ENCODE measurements at places on chromosomes 5 and 9.
A peak's percentile ranks its signal among the peaks of the same experiment; 100 is the strongest.

GRCh38 chr5:159262859-159263568, at the start of gene UBLCP1:
TSS of gene UBLCP1 (plus strand) at chr5:159263290. CDS start at chr5:159268916, 5,626 bp downstream.
- peak; percentile 56 for DNase-seq

DNA sequence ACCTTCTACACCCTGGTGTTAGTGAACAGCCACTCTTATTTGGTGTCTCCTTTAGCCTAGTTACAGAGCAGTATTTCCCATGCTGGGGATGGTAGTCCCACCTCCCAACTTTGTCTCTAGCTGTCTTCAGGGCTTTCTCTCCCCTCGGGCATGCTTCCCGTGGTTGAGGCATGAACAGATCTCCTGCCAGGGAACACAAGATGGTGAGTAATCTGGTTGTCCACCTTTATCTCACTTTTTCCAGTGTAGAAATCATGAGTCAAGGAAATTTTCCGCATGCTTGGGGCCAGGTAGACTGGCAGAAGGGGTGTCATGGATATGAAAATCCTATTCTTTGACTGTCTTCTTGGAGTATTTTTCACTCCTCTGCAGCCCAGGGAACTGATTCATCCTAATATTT, 532.9 kb downstream of the ANXA1 start:
- DNase-seq = no peak

DNA sequence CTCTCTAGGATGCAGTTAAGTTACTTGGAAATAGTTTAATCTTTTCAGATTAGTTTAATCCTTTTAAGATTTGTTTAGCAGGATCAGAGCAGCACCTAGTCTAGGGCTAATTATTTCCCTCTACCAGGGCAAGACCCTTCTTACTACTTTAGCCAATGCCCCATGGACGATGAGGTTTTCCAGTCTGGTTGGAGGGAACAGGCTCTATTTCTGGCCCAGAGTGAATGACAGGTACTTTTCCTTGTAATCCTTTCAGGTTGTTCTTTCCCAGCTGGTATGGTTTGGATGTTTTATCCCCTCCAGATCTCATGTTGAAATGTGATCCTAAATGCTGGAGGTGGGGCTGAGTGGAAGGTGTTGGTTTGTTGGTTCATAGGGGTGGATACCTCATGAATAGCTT, 27.2 kb downstream of the PTTG1 start:
- DNase-seq = no peak

DNA sequence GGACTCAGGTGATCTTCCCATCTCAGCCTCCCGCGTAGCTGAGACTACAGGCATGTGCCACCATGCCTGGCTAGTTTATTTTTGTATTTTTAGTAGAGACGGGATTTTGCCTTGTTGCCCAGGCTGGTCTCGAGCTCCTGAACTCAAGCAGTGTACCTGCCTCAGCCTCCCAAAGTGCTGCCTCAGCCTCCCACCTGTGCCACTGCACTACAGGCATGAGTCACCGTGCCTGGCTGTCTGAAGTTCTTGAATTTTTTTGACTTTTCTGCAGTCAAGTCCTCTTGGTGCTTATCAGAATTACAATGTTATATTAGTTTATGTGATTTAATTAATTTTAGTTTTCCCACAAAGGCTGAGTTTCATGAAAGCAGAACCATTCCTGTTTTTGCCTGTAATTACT, 9.8 kb downstream of the SPIN1 start:
- DNase-seq = no peak

DNA sequence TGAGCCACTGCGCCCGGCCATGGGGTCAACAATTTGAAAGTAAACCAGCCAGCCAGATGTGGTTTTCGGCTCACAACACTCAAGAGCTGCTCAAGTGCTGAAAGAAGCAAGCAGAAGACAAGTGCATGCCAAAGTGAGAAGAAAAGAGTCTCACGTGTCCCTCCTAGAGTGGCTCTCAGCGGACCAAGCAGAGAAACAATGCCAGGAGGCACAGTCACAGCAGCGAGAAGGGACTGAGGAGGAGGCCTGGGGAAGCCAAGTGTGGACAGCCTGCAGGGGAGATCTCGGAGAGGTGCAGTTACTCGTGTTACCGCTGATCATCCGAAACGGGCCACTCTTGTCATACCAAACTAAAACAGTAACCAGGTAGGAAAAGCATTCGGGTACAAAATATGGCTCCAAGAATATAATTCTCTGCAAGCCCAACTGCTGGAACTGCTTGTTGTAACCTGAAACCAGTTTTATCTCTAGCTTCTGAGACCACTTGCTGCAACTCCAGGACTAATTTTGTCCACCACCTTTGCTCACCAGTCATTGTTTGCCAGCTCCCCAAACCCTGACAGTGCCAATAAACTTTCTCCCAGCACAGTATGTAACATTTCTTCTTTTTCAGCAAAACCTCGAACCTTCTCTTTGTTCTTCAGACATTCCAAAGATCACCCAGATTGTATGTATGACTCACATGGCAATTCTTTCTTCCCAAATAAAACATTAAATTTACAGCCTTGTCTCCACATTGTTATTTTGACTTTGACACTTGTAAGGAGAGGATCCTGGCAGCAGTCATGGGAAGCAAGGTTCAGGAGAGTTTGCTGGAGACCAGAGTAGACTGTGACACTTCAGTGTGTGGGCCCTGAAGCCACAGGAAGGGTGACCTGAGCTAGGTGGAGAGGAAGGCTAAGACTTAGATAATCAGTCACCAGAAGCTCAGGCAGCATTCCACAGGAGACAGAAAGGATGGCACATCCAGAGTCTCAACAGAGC, 6.3 kb downstream of the SLC35D2 start:
- DNase-seq = no peak

DNA sequence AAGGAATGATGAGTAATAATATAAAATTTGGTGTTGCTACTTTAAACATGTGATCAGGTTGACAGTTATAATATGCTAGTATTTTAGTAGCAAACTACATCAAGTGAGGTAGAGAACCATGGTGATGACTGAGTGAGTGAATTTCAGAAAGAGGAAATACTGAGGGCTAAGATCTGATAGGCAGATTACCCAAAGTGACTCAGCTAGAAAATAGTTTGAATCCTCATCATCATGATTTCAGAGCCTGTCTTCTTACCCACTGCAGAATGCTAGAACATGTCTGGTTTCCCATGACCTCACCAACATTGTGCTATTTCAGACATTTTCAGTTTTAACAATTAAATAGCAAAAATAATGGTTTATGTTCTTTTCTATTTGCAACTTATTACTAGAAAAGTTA, 602.1 kb downstream of the TAF11L14 start:
- no peak for DNase-seq

- peak; percentile 60 for DNase-seq
Measured at GRCh38 chr5:175517824-175518450, 39.6 kb downstream of the SFXN1 start.

- no peak for DNase-seq
Measured at GRCh38 chr9:130636648-130637020, 27.8 kb upstream of the PRDM12 start.

- DNase-seq = no peak
Measured at GRCh38 chr5:72510610-72511181, 3.5 kb upstream of the ZNF366 start.

DNA sequence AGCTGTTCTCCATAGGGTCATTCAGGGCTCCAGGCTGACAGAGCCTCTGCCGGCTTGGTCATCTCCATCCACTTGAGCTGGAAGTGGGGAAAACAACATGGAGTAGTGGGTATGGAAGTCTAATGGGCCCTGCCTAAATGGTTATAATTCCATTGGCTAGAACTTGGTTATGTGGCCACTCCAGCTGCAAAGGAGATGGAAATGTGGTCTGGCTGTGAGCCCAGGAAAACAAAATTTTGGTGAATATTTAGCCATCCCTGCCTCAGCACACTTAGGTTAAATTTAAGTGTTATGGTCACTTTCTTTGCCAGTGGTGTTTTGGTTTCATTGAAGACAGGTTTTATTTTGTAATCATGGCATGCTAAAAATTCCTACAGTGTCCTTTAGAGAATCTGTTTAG, 112.3 kb downstream of the SMARCA2 start:
- no peak for DNase-seq

DNA sequence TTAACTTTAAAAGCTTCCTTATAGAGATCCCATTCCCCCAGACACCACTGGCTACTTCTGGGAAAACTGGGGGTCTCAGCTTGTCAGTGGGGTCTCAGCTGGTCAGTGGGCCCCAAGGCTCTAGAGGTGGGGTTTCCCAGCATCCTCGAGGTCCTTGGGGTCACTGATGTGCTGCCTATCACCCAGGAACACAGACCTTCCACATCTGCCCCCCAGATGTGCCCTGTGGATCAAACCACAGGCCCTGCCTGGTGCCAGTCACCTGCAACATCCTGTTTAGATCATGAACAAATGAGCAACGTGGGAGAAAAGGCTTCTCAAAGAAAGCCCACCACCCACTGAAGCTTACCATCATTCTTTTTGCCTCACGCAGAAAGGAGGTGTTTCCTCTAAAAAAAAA, 165.6 kb upstream of the FSTL4 start:
- no peak for DNase-seq

DNA sequence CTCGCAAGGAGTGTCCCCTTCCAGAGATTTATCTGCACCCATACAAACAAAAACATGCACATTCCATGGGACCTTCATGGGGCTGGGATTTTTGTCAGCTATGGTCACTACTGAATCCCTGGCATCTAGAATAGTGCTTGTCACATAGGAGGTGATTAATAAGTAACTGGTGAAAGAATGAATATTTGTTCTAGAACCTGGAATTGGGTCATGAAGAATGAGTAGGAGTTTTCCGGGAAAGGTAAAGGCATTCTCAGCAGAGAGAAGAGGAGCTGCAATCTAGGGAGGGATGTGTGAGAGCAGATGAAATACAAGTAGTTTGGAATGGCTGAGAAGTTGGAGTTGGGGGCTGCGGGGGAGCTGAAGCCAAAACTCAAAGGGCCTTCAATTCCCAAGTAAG, 2.8 kb upstream of the LMAN2 start:
- no peak for DNase-seq

GRCh38 chr5:123132316-123132715, 43.3 kb downstream of the PRDM6 start:
- DNase-seq = no peak

Measured in activated CD8-positive, alpha-beta memory T cell treated with anti-CD3 and anti-CD28 coated beads for 1 hour (primary cell).